ENCODE measurements at places on chromosomes 3 and 15.

DNA sequence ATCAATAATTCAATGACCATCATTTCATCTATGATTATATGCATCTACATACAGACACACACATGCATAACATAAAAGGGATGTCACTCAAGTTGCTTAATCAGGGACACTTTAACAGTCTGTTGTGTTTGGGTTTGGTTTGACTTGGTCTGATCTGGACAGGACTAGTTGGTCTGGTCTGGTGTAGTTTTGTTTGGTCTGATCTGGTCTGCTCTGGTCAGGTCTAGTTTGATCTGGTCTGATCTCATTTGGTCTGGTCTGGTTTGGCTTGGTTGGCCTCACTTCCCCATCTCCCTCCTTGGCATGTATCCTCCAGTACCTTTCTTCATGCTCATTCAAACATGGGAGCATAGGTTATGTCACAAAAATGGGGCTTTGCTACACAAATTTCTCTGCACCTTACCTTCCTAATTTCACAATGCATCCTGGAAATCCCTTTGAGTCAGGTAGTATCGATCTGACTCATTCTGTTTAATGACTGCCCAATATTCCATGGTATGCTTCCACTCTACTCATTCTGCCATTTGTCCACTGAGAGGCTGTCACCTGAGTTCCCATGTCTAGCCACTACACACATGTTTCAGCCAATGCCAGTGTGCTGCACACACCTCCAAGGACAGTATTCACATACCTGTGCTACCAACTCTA, 73.0 kb upstream of the TPM1 start:
- no peak for DNase-seq

DNA sequence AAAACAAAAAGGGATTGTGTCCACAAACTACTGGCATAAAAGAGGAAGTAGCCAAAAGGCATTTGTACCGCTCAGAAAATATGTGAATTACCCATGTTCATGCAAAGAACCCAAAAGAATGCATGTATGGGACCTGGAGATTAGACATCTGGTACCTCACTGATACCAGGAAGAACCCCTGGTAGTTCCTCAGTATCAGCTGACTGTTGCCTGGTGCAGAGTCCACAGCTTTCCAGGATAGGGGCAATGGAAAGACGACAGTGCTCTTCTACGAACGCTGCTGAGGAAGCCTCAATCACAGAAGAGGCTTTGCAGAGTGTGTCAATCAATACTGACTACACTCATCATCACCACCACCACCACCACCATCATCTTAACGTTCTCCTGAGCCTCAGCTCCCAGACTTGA, 63.3 kb downstream of the ATP8B4 start:
- DNase-seq, result no peak

- DNase-seq, result no peak
Measured at GRCh38 chr3:132205609-132206008, 111.6 kb upstream of the ACP3 start.

DNA sequence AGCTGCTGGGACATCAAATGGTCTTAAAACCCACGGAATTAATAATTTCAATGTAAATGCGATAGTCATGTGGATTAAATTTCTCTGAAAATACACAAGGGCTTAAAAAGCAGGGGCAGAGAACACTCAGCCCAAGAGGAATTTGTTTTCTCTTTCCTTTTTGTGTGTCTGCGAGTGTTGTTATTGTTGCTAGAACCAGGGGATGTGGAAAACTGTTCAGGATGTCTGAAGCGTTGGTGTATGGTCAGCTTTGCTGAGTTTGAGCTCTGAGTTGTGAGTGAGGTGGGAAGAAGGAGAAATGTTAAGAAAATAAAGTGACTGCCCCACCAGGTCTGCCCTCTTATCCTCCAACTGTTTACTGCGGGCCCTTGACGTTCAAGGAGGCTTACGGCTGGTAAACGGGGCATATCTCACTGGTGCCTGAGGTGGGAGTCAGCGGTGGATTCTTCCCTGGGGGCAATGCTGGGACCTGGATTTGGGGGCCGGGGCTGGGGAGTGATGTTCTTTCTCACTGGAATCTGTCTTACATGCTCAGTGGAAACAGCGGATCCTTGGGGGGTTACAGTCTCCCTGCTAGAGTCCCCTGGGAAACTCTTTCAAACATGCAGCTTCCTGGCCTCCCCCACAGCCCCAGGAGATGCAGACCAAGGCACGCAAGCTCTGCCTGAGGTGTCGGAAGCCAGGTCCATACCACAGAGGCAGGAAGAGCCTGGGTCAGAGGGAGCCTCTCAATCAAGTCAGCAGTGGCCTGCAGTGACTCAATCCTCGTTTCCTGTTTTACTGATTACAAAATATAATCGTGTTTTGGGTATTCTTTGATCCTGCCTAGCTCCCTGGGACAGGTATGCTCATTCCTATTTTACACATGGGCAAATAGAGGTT, 41.8 kb downstream of the ITGA11 start:
- DNase-seq, result no peak

GRCh38 chr3:159540882-159541495, 447.6 kb upstream of the IL12A start:
- DNase-seq, result no peak

- no peak for DNase-seq
Measured at GRCh38 chr15:51708013-51708412, 26.7 kb downstream of the SCG3 start.

DNA sequence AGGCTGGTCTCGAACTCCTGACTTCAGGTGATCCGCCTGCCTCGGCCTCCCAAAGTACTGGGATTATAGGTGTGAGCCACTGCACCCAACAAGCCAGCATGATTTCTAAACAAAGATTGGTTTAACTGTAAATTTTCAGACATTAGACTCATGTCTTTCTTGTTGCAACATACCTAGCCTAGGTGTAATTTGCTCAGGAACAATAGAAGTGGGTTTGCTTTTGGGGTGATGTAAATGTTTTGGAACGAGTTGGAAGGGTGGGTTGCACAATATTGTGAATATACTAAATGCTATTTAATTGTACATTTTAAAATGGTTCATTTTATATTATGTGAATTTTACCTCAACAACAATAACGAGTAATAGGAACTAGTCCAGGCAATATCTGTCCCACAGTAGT, 7.1 kb downstream of the CCR4 start:
- no peak for DNase-seq

DNA sequence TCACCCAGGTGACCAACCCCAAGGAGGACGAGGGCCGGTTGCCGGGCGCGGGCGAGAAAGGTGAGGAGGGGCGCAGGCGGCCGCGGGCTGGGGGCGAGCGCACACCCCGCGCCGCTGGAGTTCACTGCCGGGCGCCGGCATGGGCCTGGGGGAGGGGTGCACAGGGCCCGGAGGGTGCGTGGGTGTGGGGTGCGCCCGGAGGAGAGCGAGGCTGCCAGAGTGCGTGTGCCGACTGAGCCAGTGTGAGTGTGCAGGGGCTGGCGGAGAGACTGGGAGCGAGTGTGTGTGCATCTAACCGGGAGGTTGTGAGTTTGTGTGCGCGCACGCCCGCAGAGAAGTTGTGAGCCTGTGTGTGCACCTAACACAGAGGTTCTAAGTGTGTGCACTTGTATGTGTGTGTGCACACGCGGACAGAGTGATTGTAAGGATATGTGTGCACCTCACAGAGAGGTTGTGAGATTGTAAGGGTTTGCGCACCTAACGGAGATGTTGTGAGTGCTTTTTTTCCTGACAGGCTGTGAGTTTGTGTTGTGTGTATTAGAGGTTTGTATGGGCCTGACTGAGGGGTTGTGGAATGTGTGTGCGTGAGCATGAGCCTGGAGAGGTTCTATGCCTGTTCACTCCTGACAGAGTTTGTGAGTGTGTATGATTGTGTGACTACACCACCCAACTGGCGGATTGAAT, 681 bp downstream of the CTDSPL start:
- no peak for DNase-seq

GRCh38 chr3:106482451-106482850, 613.6 kb upstream of the CBLB start:
- DNase-seq, result no peak

- DNase-seq, result no peak
Measured at GRCh38 chr15:91228383-91228782, 128.3 kb downstream of the SV2B start.

GRCh38 chr3:129598000-129598381, 8.5 kb downstream of the PLXND1 start:
- no peak for DNase-seq

DNA sequence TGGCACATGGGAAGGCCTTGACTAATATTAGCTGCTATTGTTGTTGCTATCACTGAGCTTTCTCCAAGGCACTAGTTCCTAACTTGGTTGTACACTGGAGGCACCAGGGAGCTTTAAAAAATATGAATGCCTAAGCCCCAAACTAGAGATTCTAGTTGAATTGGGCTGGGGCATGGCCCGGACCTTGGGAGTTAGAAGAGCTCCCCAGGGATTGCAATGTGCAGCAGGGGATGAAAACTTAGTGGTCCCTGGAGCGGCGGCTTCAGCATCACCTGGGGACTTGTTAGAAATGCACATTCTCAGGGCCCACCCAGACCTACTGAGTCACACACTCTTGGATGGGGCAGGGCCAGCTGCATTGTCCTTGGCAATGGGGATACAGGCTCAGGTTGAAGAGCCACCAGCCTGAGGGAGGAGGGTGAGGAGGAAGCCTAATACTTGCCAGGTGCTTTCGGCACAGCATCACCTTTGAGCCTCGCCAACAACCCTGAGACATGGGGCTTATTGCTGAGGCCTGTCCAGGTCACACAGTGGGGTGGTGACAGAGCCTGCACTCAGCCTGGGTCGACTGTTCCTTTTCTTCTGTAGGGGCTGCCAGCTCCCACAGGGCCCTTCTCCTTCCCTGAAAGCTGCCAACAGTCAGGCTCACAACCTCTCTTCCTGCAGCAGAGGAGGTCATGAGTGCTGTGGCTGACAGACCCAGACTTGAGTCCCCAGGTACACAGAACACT, 84.5 kb downstream of the ATP2B2 start:
- no peak for DNase-seq

DNA sequence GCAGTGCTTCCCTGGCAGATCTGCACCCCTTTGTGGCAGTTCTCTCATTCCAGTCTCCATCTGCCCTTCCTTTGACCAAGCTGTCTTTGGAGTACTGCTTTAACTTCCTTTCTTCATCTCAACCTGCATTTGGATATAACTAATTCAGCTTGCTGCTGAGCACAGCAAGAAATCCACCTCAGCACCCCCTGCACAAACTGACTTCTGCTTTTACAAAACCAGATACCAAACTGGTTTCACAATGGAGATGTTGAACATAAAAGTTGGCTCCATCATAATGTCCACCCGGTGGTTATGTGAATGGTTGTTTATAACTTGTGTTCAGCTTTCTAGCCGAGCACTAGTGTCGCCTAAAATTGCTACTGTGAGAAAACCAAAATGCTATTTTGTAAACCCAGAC, 341.1 kb upstream of the SEMA6D start:
- DNase-seq, result no peak

DNA sequence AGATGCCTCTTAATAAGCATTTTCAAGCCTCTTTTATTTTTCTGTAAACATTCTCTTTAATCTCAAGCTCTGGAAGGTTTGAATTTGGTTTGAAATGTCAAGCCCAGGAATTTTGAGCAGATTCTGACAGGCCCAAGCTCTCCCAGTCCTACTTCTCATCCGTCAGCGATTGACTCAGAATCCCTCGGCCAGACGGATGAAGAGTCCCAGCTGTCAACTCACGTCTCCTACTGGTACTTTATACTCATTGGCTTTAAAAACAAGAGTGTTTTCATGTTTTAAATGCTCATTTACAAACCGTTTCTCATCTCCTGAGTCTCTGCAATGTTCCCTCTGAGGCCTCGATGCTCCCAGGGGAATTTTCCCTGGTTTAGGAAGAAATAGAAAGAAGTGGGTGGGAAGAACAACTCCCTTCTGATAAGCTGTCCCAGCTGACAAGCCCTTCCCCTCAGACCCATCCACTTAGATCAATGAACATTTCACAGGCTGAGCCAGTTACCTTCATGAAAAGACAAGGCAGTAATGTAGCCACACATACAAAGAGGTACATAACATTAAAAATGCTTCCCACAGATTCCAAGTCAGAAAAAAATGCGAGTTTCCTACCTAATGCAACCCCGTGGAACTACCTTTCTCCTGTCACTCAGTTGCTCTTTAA, 478.2 kb upstream of the DPH6 start:
- DNase-seq, result no peak

- DNase-seq, result no peak
Measured at GRCh38 chr3:177177749-177178221, 19.5 kb downstream of the TBL1XR1 start.

DNA sequence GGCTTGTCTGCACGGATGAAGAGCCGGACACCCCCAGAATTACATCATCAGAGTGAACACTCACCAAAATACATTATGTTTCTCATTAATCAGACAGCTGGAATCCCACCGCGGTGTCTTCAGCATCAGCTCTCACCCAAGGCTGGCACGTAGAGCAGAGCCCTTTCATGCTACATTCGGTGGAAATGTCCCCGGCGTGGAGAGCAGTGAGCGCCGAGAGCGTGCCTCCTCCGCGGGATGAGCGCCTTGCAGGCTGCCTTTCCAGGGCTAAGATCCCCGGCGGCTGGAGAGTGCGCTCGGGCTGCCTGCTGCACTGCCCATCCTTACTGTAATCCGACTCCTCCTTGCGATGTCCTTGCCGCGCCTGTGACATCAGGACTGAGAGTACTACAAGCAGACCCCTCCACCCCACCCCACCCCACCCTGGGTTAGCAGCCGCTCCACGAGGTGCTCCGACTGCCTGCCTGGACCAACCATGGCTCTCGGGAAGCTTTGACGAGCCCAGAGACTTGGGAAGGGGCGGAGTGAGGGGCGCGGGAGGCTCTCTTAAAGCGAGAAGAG, at the start of gene ZNF385D:
TSS of gene ZNF385D (minus strand) at position 380 of the 561 bp plus-strand sequence. CDS start at position 86, 294 bp downstream.
- no peak for DNase-seq

DNA sequence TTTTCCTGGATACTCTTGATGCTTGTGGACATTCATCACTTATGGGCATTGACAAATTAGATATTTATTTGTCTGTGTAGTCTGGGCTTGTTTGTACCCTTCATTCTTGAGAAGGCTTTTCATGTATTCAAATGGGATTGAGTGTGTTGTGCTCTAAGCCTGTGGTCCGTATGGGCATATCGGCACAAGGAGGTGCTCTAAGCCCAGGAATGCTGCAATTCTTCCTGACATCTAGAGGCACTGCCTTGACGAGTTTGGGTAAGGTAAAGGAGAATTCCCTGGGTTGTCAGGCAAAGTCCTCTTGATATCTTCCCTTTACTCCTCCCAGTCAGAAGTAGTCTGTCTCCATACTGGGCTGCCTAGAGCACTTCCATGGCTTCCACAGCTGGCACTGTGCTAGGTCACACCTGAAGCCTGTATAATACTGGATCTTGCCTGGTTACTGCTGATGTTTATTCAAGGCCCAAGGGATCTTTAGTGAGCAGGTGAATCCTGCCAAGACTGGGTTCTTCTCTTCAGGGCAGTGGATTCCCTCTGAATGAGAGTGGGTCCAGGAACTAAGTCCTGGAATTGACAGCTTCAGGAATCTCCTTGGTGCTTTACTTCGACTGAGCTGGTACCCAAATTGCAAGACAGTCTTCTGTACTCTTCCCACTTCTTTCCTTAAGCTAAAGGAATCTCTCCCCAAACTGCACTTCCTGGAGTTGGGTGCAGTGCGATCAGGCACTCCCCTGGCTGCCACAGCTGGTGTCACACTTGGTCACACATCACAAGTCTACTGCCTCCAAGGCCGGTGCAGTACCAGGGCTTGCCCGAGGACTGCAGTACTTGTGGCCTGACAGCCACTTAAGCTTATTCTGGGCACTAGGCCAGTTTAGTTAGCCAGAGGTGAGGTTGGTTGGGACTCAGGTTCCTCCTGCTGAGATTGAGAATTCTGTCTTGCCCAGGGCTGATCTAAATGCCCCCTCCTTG, 46.0 kb downstream of the GALK2 start:
- DNase-seq, result no peak

GRCh38 chr3:189040656-189041335, 131.0 kb upstream of the TPRG1 start:
- DNase-seq, result no peak

- no peak for DNase-seq
Measured at GRCh38 chr15:34031987-34032760, 6.8 kb downstream of the AVEN start.

Measured in stimulated activated CD4-positive, alpha-beta T cell treated with anti-CD3 and anti-CD28 coated beads, Interleukin-1b, Interleukin-23, amount 100 ng/mL, for 1 hour (primary cell).